PC-3 (cell line): ENCODE measurements at places on chromosomes 1 and 21. TPM values are rescaled to one million over a fixed set of nuclear protein-coding genes. Genes with fewer than 3 reads are reported as not detected.

The ORC1 gene
- total RNA-seq, result 23.7 and 28.9 TPM in 2 replicates

DNA sequence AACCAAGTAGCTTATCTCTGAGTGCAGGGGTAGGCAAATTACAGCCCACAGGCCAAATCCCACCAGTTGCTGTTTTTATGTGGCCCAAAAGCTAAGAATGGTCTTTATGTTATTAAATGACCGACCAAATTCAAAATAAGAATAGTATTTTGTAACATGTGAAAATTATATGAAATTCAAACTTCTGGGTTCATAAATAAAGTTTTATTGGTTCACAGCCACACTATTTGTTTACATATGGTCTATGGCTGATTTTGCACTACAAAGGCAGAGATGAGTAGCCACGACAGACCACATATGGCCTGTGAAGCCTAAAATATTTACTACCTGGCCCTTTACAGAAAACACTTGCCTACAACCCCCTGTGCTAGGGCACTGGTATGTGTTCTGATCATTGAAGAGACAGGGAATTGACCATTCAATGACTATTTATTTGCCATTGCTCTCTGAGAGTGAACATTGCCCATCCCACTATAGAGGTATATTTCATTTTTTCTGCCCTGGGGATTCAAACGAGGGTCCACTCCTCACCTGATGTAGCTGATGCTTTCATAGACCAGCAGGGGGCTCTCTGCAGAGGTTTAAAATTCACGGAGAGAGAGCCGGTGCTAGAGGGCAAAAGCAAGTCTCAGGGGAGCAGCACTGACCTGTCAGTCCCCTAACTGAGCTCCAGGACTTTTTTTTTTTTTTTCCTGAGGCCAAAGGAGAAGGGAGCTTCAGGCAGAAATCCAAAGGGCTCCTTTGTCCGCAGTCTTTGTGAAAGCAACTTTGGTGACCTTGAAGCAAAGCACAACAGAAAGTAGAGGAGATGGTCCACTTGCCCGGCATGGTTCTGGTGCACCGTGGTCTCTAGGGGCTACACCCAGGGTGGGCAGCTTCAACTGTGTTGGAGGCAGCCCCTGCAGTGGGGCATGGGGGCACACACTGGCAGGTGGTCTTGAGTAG lies 7.3 kb upstream of the GNL2 start:
- H3K4me1 ChIP-seq, result no peaks in the 10 kb centered on the region
- no peaks in the 10 kb centered on the region for H3K36me3 ChIP-seq
- H3K27ac ChIP-seq, result no peak overlapping the region
- peak; percentile 52 for DNase-seq

- H3K36me3 ChIP-seq, result peaks cover 3% of the 10 kb centered on the region; the same call in 1 of the 2 replicates
- H3K27me3 ChIP-seq, result no peaks in the 10 kb centered on the region
- H3K4me1 ChIP-seq, result peaks cover 52% of the 10 kb centered on the region
- H3K4me3 ChIP-seq, result peak overlapping the region; percentile 80
These were observed 1.4 kb downstream of the LAD1 start for GRCh38 chr1:201397675-201398074.

The VPS26C gene
- 46.8 and 63.3 TPM in 2 replicates for total RNA-seq

The CCDC28B gene
- 4.7 and 5.5 TPM in 2 replicates for total RNA-seq

DNA sequence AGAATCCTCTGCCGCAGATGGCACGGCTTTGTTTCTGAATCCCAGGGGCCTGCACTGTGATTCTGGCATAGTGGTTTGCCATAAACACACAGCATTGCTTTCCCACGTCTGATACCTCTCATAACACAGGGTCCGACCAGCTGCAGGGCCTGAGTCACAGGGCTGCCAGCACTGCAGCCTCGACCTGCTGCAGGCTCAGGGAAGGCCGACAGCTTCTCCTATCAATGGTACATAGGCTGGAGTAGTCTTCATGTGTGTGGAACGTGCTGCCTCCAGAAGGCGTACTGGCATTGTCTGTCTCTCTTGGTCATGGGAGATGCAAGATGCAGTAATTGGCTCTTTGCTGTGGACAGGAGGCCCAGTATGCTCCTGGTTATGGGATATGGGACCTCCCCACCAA lies 53.5 kb upstream of the PDE9A start:
- peaks cover 41% of the 10 kb centered on the region for H3K27me3 ChIP-seq
- H3K4me3 ChIP-seq, result no peak overlapping the region
- no peak overlapping the region for H3K27ac ChIP-seq
- DNase-seq, result no peak
- no peaks in the 10 kb centered on the region for H3K36me3 ChIP-seq
- no peaks in the 10 kb centered on the region for H3K4me1 ChIP-seq

DNA sequence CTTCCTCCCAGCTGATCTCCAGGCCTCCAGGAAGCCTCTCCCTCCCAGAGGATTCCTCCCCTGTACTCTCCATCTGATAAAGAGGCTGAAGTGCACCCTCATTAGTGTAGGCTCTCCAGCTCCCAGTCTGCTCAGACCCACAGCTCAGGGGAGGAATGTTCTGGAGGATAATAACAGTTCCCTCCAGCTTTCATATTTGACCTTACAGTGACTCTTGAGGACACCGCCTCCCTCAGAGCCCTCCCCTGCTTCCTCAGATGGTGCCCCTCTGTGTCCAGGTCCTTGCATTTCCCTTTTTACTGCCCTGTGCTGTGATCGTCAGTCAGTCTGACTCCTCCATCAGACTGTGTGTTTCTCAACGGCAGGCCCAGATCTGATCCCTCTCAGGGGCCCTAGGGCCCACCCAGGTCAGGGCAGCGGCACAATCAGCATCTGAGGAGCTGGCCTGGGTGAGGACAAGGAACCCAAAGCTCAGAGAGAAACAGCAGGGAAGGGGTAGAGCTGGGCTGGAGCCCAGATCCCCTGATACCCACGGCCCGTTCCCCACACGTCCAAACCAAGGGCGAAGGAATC lies 1.1 kb upstream of the SHISAL2A start:
- H3K4me1 ChIP-seq, result no peaks in the 10 kb centered on the region
- no peak overlapping the region for H3K4me3 ChIP-seq
- no peak for DNase-seq
- 0 out of 2 replicates have a peak, but pooled peaks cover 16% of the 10 kb centered on the region for H3K27me3 ChIP-seq
- no peaks in the 10 kb centered on the region for H3K36me3 ChIP-seq

GRCh38 chr1:55474168-55474786 lies 259.1 kb upstream of the USP24 start:
- DNase-seq, result peak; percentile 73
- H3K27ac ChIP-seq, result peak overlapping the region; percentile 86
- H3K27me3 ChIP-seq, result no peaks in the 10 kb centered on the region
- H3K4me1 ChIP-seq, result peaks cover 32% of the 10 kb centered on the region
- H3K4me3 ChIP-seq, result no peak overlapping the region
- H3K36me3 ChIP-seq, result no peaks in the 10 kb centered on the region

The WDR64 gene
- not detected in 2 replicates for total RNA-seq

The ITLN2 gene
- total RNA-seq, result not detected in 2 replicates

DNA sequence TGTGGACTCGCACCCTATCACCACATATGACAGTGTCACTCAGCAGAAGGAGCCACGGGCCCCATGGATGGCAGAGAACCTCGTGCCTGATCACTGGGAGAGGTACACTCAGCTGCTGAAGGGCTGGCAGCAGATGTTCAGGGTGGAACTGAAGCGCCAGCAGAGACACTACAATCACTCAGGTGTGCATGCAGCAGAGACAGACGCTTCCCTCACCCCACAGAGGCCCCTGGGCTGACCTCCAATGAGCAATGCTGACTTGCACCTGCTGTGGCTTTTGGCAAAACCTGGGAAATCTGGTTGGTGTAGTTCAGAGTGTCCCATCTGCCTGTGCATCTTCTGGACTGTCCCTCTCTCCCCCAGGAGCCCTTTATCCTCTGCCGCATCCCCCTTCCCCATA lies 51.9 kb downstream of the KIAA1614 start:
- no peak overlapping the region for H3K27ac ChIP-seq
- H3K36me3 ChIP-seq, result 0 out of 2 replicates have a peak, but pooled peaks cover 3% of the 10 kb centered on the region
- H3K4me1 ChIP-seq, result no peaks in the 10 kb centered on the region
- no peak for DNase-seq
- no peak overlapping the region for H3K4me3 ChIP-seq
- no peaks in the 10 kb centered on the region for H3K27me3 ChIP-seq

DNA sequence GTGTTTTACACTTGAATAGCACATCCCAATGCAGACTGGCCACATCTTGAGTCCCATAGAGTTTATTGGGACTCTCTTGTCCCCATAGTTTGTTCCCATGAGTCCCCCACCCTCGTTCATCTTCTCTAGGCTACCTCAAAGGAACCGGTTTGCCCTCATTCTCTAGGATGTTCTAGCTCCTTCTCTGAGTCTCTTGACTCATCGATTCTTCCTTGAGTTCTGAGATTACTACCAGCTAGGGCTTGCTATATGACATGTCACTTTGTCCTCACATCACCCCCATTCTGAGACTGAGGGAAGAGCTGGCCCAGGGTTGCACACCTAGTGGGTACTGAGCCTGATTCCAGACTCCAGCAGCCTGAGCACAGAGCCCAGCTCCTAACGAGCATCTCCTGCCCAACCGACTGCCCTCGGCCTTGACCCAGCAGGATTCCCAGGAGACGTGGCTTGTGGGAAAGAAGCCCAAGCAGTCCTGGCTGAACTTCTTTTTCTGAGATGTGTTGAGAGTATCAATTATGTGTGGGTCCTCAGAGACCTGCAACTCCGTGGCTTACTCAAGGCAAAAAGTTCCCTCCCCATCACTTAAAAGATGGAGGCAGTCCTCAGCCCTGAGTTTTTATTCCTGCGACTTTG lies 42.0 kb downstream of the TMEM51 start:
- peaks cover 13% of the 10 kb centered on the region for H3K4me1 ChIP-seq
- no peaks in the 10 kb centered on the region for H3K27me3 ChIP-seq
- H3K27ac ChIP-seq, result no peak overlapping the region
- H3K36me3 ChIP-seq, result no peaks in the 10 kb centered on the region; the same call in 1 of the 2 replicates

- no peak for DNase-seq
- no peak overlapping the region for H3K4me3 ChIP-seq
- no peaks in the 10 kb centered on the region for H3K27me3 ChIP-seq
- H3K36me3 ChIP-seq, result no peaks in the 10 kb centered on the region
These were observed 23.7 kb downstream of the SNX27 start for GRCh38 chr1:151635479-151636072.

- H3K27ac ChIP-seq, result no peak overlapping the region
- no peaks in the 10 kb centered on the region for H3K36me3 ChIP-seq
- no peaks in the 10 kb centered on the region for H3K27me3 ChIP-seq
- no peak overlapping the region for H3K4me3 ChIP-seq
- DNase-seq, result no peak
These were observed 119.7 kb upstream of the WNT4 start for GRCh38 chr1:22262583-22262982.

GRCh38 chr1:86913399-86913895 lies 479 bp downstream of the SELENOF start:
- H3K4me3 ChIP-seq, result peak overlapping the region; percentile 98
- peaks cover 7% of the 10 kb centered on the region; the same call in 1 of the 2 replicates for H3K36me3 ChIP-seq
- peaks cover 17% of the 10 kb centered on the region for H3K4me1 ChIP-seq
- H3K27ac ChIP-seq, result peak overlapping the region; percentile 68
- H3K27me3 ChIP-seq, result no peaks in the 10 kb centered on the region

- H3K27ac ChIP-seq, result no peak overlapping the region
- no peak for DNase-seq
- H3K4me1 ChIP-seq, result no peaks in the 10 kb centered on the region
- no peaks in the 10 kb centered on the region for H3K27me3 ChIP-seq
These were observed 118.0 kb upstream of the IFFO2 start for GRCh38 chr1:19074361-19074901.

DNA sequence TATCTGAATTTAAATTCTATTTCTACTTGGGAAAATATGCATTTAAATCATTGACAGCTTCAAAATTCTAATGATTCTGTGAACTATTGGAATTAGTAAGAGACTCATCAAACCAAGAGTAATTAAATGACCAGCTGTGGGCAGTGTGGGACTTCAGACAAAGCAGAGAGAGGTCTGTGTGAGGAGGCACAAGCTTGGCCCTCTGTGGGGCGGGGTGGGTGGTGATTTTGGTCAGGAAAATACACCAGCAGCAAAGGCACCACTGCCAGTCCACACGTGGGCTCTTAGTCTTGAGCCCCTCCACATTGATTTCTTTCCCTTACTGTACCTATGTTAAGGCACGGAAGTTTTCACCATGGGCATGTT lies 39.2 kb upstream of the RAB4A start:
- no peak for DNase-seq
- H3K4me1 ChIP-seq, result peaks cover 39% of the 10 kb centered on the region
- no peaks in the 10 kb centered on the region for H3K36me3 ChIP-seq
- no peak overlapping the region for H3K4me3 ChIP-seq
- H3K27me3 ChIP-seq, result 0 out of 2 replicates have a peak, but pooled peaks cover 2% of the 10 kb centered on the region
- H3K27ac ChIP-seq, result no peak overlapping the region

DNA sequence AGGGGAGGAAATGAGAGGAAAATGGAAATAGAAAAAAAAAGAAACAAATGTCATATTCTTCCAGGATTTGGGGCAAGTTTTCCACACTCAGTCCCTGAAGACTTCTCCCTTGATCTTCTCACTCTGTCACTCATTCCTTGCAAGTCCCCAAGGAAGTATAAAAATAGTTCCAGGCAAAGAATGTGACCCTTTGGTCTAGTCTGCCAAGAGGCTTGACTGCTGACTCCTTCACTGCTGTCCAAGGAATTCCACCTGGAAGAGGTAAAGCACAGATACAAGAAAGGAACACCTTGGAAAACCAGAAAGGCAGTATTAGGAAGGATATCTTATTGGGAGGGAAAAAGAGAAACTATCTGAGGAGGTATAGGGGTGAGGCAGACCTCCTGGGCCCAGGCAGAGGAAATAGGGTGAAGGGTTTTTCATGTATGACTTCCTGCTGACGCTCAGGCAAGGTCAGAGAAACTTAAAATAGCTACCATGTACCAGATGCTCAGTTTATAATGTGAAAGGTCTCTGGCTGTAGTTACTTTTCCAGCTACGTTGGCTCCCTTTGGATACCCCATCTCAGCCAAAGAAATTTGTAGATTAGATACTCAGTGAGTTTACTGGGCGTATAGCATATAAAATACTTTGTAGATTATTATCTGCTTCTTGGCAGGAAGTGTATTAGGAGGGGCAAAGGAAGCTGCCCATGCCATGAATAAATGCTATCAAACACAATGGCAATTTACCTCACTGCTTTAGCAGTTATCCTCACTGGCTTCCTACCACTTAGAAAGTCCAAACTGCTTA lies 2.0 kb upstream of the GJA5 start:
- peak overlapping the region; percentile 85 for H3K27ac ChIP-seq
- H3K36me3 ChIP-seq, result no peaks in the 10 kb centered on the region
- peaks cover 64% of the 10 kb centered on the region for H3K4me1 ChIP-seq
- H3K4me3 ChIP-seq, result peak overlapping the region; percentile 20; the same call in 1 of the 2 replicates
- H3K27me3 ChIP-seq, result no peaks in the 10 kb centered on the region
- peak; percentile 89 for DNase-seq

DNA sequence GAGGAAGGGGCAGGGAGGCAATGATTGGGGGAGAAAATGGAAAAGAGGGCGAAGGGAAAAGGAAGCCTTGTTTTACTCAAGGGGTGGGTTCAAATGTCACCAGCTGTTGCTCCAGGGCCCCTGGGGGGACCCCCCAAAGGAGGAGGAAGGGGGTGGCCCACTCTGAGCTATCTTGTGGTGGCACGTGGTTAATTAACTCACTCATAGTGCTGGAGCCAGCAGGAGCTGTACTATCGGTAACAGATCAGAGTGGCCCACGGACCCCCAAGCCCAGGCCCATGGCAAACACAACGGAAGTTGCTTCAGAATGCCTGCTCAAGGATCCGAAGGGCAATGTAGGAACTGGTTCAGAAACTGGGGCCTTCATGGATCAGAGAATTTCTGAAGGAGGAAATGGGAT lies 7.2 kb downstream of the TFF2 start:
- H3K27ac ChIP-seq, result no peak overlapping the region
- DNase-seq, result no peak
